ENCODE measurements at places on chromosomes 13 and 19.
A peak's percentile ranks its signal among the peaks of the same experiment; 100 is the strongest.

DNA sequence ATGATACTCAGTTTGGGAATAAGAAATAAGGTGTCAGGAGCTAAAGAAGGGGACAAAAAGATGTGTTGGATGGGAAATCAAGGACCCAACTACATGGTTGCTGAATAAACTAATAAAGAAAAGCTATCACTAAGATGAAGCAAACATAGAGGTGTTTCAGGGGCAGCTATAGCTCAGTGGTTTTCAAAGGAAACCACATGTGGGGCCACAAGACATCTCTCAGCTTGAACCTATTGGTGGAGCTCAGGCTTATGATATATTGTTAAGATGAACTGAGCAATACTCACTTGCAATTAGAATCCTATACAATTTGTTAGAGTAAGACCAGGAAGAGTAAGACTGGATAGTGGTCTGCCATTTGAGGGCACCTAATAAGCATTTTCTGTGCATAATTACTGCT lies 45.1 kb upstream of the SPRY2 start:
- H3K4me1 ChIP-seq: no peaks in the 10 kb centered on the region
- DNase-seq: no peak
- H3K27me3 ChIP-seq: no peaks in the 10 kb centered on the region
- H3K36me3 ChIP-seq: no peaks in the 10 kb centered on the region
- no peak overlapping the region for H3K27ac ChIP-seq
- H3K4me3 ChIP-seq: no peak overlapping the region

- H3K27ac ChIP-seq: no peak overlapping the region
- H3K4me1 ChIP-seq: peaks cover 17% of the 10 kb centered on the region
- H3K36me3 ChIP-seq: no peaks in the 10 kb centered on the region
- peak; percentile 62 for DNase-seq
- peaks cover 10% of the 10 kb centered on the region for H3K27me3 ChIP-seq
Observed at GRCh38 chr19:17830567-17831418, 9.5 kb upstream of the INSL3 start.

DNA sequence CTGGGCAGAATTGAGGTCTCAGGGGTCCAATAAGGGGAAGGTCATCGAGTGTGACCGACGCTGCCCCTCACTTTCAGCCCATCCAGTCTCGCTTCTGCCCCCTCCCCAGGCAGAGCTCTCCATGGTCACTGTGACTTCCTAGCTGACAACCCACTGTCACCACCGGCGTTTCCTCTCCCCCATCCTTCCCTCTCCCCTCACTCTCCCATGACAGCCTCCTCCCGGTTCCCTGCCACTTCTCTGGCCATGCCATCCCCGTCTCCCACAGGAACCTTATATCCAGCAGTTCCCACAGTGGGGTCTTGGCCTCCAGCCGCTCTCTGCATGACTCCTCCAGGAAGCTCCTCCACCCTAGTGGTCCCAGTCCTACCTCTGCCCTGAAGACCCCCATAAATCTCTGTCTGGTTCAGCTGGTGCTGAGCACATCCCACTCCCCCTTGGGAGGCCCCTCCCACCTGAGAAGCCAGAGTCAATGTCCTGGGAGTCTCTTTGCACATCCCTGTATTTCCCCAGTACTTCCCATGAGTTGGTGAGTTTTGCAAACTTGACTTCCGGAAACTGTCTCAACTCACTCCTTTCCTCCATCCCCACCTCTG lies 24.7 kb upstream of the CD33 start:
- no peaks in the 10 kb centered on the region for H3K27me3 ChIP-seq
- no peak overlapping the region for H3K4me3 ChIP-seq
- no peaks in the 10 kb centered on the region for H3K4me1 ChIP-seq
- H3K27ac ChIP-seq: no peak overlapping the region

GRCh38 chr13:91540158-91540736 lies 141.8 kb downstream of the GPC5 start:
- no peak overlapping the region for H3K4me3 ChIP-seq
- no peaks in the 10 kb centered on the region for H3K27me3 ChIP-seq
- no peak overlapping the region for H3K27ac ChIP-seq

- peaks cover 25% of the 10 kb centered on the region for H3K4me1 ChIP-seq
- H3K4me3 ChIP-seq: peak overlapping the region; percentile 35
- DNase-seq: peak; percentile 7
- peak overlapping the region; percentile 71 for H3K27ac ChIP-seq
- no peaks in the 10 kb centered on the region for H3K27me3 ChIP-seq
Observed at GRCh38 chr19:47598407-47599349, 10.3 kb upstream of the BICRA start.

DNA sequence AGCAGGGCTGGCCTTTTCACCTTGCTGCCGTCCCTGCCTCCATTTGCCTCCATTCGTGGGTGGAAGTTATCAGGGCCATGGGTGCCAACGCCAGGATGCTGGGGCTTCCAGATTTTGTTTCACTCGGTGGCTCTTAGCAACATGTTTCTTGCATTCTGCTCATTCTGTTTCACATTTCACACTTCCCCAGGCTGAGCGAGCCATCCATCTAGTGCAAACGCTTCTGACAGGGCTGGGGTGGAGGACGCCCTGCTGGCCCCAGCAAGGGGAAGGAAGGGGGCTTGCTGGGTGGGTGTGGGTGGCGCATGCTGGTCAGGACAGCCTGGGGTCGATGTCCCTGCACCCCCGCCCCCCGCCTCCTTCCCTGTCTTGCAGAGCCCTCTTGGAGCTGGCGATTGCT lies 165.2 kb downstream of the URI1 start:
- no peak for DNase-seq
- no peaks in the 10 kb centered on the region for H3K36me3 ChIP-seq
- no peak overlapping the region for H3K4me3 ChIP-seq
- H3K27me3 ChIP-seq: no peaks in the 10 kb centered on the region

DNA sequence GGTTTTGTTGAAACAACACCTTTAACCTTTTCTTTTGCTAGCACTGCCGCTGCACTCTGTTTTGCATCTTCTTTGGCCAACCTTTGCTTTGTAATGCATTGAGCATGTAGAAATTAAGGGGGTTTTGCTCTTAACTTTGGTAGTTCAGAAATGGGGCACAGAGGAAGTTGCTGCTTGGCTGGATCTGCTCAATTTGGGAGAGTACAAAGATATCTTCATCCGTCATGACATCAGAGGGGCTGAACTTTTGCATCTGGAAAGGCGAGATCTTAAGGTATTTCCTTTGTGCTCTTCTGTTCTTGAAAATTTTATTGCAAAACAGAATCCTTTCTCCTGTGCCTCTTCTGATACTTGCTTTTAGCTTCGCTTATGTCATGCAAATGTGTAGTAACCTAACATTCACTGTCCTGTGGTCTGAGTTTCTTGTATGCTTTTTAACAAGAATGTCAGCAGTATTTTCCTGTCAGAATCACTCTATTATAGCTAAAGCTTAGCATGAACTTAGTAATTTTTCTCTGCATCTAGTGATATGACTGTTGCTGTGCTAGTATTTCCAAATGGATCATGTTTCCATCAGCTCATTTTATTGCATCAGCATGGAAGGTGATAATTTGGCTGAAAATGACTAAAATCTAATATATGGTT lies 50.7 kb upstream of the AKAP11 start:
- H3K27me3 ChIP-seq: no peaks in the 10 kb centered on the region
- H3K27ac ChIP-seq: no peak overlapping the region
- DNase-seq: no peak
- H3K36me3 ChIP-seq: no peaks in the 10 kb centered on the region
- H3K4me1 ChIP-seq: no peaks in the 10 kb centered on the region

DNA sequence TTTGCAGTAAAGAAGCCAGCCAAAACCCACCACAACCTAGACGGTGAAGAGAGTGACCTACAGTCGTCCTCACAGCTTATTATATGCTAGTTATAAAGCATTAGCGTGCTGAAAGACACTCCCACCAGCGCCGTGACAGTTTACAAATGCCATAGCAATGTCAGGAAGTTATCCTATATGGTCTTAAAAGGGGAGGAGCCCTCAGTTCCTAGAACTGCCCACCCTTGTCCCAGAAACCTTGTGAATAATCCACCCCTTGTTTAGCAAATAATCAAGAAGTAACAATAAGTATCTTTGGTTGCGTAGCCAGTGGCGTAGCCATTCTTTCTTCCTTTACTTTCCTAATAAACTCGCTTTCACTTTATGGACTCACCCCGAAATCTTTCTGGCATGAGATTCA lies 227.9 kb upstream of the ARGLU1 start:
- H3K36me3 ChIP-seq: no peaks in the 10 kb centered on the region
- H3K4me3 ChIP-seq: peak overlapping the region; percentile 34
- H3K4me1 ChIP-seq: no peaks in the 10 kb centered on the region
- DNase-seq: no peak

DNA sequence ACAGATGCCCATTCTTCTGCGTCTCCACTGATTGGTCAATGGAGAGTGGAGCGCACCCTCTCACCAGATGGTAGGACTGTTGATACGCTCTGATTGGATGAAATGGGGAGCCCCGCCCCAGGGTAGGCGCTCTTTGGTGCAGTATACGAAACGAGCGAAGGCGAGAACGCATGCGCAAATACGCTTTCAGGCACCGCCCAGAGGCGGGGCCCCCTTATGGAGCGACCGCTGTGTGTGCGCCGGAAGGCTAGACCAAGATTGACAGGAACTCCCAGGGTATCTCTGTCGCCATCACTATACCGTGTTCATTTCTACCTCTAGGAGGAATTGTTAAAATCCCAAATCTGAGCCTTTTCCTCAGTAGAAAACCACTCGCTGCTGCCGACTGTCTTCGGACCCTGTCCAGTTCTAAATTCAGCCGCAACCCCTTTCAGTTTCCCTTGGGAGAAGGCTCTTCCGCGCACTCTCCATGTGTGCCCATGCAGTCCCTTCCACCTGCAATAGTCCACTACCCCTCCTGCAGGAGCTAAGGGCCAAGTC lies 720 bp upstream of the HNRNPL start:
- H3K4me1 ChIP-seq: peaks cover 44% of the 10 kb centered on the region
- peaks cover 30% of the 10 kb centered on the region for H3K36me3 ChIP-seq
- DNase-seq: peak; percentile 100
- H3K27ac ChIP-seq: peak overlapping the region; percentile 100

DNA sequence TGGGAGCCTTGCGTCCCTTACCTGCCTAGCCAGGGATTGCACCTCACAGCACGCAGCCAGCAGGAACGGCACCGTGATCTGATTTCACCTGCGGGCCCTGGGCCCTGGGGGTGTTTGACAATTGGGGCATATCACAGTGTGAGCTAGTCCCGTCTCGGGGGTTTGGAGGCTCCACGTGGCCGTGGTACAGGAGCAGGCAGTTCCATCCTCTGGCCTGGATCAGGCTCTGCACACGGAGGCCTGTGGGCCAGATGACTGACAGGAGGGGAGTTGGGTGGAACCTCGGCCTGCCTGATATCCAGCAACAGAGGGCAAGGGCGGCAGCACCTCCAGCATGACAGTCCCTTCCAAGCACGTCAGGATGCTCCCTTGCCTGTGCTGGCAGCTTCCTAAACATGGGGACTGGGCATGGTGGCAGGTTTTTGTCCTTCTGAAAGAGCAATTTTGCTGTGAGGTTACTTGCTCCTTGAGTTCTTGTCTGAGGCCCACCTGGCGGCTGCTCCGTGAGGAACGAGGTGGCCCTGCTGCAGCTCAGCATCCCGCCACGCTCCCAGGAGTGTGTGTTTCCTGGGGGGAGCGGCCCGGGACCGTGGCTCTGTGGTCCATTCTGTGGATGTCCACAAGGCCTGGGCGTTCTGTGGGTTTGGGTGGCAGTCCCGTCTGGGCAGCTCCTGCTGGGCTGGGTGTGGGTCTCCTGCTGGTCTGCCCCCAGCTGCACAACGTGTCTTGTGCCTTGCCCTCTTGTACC lies 6.3 kb upstream of the RPS15 start:
- no peak for DNase-seq
- no peak overlapping the region for H3K27ac ChIP-seq
- peaks cover 8% of the 10 kb centered on the region for H3K4me1 ChIP-seq
- H3K4me3 ChIP-seq: no peak overlapping the region
- H3K27me3 ChIP-seq: no peaks in the 10 kb centered on the region

DNA sequence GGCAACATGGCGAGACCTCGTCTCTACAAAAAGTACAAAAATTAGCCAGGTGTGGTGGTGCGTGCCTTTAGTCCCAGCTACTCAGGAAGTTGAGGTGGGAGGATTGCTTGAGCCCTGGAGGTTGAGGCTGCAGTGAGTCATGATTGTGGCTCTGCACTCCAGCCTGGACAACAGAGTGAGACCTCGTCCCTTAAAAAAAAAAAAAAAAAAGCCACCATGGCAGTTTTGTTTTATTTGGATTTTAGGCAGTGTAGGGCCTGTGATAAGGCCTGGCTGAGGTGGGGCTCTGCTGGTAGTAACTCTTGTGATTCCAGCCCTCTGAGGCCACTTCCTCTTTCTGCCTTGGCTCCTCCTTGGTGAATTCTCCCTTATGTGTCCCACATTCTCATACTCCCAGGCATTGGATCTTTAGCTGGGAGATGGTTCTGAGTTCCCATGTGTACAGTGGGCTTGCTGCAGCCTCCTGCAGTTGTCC lies 39.2 kb downstream of the GATAD2A start:
- no peak overlapping the region for H3K27ac ChIP-seq
- H3K27me3 ChIP-seq: no peaks in the 10 kb centered on the region
- DNase-seq: no peak
- no peak overlapping the region for H3K4me3 ChIP-seq
- H3K4me1 ChIP-seq: peaks cover 9% of the 10 kb centered on the region

DNA sequence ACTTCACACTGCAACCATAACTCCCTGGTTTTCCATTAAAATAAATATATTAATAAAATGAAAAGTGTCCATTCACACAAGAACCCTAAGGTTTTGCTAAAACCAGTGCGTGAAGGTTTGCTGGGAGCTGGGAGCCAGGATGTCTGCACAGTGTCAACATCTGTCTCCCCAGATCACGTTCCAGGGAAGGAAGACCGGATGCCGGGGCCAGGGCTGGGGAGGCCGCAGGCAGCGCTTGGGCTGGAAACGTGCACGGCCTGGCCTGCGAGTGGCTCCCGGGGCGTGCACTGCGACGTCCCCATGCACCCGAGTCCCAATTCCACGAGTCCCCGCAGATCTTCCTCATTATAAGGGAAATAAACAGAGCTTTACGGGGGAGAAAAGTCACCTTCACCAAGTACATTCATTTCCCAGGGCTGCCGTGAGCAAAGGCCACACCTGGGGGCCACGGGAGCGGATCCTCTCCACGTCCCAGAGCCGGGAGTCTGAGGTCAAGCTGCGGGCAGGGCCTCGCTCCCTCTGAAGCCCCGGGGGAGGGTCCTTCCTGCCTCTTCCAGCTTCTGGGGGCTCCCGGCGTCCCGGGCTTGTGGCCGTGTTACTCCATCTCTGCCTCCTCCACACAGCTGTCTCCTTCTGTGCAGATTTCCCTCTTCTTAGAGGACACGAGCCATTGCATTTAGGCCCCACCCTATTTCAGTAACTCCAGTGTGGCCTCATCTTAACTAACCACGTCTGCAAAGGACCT lies 12.8 kb downstream of the SHC2 start:
- no peaks in the 10 kb centered on the region for H3K27me3 ChIP-seq
- no peak overlapping the region for H3K4me3 ChIP-seq
- DNase-seq: no peak
- no peak overlapping the region for H3K27ac ChIP-seq
- peaks cover 4% of the 10 kb centered on the region for H3K4me1 ChIP-seq
- H3K36me3 ChIP-seq: peaks cover 75% of the 10 kb centered on the region

DNA sequence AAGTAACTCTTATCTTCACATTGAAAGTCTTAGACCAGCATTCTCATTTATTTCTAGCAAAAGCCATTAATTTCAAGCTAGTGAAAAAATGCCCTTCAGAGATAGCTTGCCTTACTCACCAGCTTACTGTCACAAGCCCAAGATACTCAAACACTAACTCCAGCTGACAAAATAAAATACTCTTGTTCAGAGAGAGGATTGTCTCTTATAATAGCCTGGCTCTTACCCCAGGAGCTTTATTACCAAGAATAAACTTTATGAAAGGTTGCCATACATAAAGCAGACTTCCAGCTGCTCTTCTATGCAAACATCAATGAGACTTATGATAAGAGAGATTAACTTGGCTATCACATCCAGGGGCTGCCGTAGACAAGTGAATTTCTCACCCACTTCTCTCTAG lies 53.6 kb downstream of the XPO4 start:
- H3K4me3 ChIP-seq: no peak overlapping the region
- no peak overlapping the region for H3K27ac ChIP-seq
- H3K36me3 ChIP-seq: no peaks in the 10 kb centered on the region
- H3K4me1 ChIP-seq: no peaks in the 10 kb centered on the region
